ENCODE measurements at places on chromosomes 12 and 14.

DNA sequence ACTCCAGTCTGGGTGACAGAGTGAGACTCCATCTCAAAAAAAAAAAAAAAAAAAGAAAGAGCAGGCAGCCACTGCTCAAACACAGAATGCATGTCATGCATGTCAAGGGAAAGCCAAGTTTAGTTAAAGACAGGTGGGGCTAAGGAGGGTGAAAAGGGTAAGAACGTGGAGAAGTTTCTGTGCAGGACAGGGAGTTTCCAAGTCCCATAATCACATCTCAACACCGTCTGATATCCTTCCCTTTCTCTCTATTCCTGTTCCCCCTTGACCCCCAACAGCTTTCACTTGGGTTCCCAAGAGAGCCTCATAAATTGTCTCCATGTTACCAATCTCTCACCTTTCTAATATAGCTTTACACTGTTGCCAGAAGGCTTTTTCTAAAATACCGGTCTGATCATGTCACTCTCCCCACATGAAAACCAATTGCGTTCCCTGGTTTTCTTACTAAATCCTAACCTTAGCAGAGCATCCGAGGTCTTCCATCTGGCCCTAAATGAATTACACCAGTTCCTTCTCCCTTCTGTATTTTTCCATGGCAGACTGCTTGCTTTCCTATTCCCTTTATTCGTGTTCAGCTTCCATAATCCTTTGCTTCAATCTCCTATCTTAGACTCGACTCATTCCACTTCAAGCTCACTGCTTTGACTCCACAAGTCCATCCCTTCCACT lies 37.0 kb downstream of the LIMA1 start:
- peak; percentile 54 for DNase-seq

DNA sequence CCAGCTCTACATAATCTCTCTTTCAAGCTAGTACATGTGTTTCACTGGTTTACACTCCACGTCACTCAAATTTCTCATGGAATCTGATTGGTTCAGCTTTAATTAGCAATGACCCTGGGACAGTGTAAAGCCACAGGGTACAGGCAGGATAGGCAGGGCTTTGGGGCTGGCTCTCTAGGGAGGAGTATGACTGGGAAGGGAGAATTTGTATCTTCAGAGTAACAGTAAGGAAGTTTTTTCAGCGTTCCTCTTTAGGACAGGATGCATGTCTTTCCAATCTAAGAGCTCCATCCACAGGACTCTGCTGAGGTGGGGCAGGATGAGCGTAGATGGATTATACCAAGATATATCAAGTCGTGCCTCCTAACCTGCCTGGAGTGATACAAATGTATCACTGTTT lies 112.0 kb upstream of the CLEC14A start:
- DNase-seq = no peak

DNA sequence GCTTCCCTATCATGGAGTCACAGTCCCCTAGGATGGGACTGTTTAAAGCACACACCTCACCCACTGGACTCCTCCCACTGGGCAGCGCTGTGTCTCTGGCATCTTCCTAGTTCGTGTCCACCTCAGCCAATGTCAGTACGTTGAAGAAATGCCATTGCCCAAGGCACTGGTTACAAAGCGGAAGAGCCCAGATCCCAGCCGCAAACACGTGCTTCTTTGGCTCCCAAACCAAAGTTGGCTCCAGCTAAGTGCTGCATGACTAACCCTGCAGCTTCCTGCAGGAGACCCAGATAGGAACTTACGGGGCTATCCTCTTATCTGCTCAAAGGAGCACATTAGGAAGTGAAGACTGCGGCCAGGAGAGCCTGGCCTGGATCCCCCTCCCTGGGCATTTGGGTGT lies 9.3 kb downstream of the SYNE3 start:
- no peak for DNase-seq

GRCh38 chr12:23209793-23210192 lies 584.8 kb downstream of the ETNK1 start:
- DNase-seq = no peak

- DNase-seq = peak; percentile 64
Measured at GRCh38 chr12:54390668-54391551, 6.4 kb upstream of the ZNF385A start.

- no peak for DNase-seq
Measured at GRCh38 chr14:106776395-106776983, 1250.1 kb downstream of the TMEM121 start.

GRCh38 chr14:51107801-51108200 lies 12.9 kb upstream of the TRIM9 start:
- no peak for DNase-seq

GRCh38 chr14:92668276-92668973 lies 80.0 kb downstream of the LGMN start:
- DNase-seq = peak; percentile 52

Measured in GM12865 (cell line).